Epithelial cell of umbilical artery (primary cell): ENCODE measurements at places on chromosomes 12 and 14. TPM values are rescaled to one million over a fixed set of nuclear protein-coding genes. Genes with fewer than 3 reads are reported as not detected.

The TSPAN11 gene
- 0.65 TPM in 1 of 2 replicates, not detected in the other for total RNA-seq

The CMTM5 gene
- total RNA-seq: not detected in 2 replicates

The RASSF9 gene
- total RNA-seq: 0.97 and 1.2 TPM in 2 replicates

The SLCO1C1 gene
- 0.46 and 0.65 TPM in 2 replicates for total RNA-seq

The LIN7A gene
- total RNA-seq: 1.8 and 3.6 TPM in 2 replicates

The GLI1 gene
- total RNA-seq: not detected in 2 replicates

The TGFB3 gene
- 0.91 and 1.3 TPM in 2 replicates for total RNA-seq

The FGF6 gene
- total RNA-seq: not detected in 2 replicates

The FAM90A1 gene
- total RNA-seq: 0.15 TPM in 1 of 2 replicates, not detected in the other

The DNAI7 gene
- not detected in 2 replicates for total RNA-seq

The DPY19L2 gene
- total RNA-seq: 1.9 and 6.7 TPM in 2 replicates

The ACSM4 gene
- total RNA-seq: not detected in 2 replicates

The RIMBP2 gene
- total RNA-seq: under 0.01 TPM in 1 of 2 replicates, not detected in the other

The DACT1 gene
- total RNA-seq: 0.32 and 0.46 TPM in 2 replicates

The DYRK4 gene
- total RNA-seq: 46.1 and 53.5 TPM in 2 replicates

The ADCY4 gene
- 20.1 and 36.6 TPM in 2 replicates for total RNA-seq

The PTPN21 gene
- total RNA-seq: 3.9 and 4.4 TPM in 2 replicates

The SERPINA5 gene
- total RNA-seq: under 0.01 TPM in 1 of 2 replicates, not detected in the other

The KLRD1 gene
- under 0.01 and 0.30 TPM in 2 replicates for total RNA-seq
